ENCODE measurements at places on chromosomes 6 and 20.

GRCh38 chr20:34112600-34113101 lies 608 bp upstream of the EIF2S2 start:
- no peak for DNase-seq

DNA sequence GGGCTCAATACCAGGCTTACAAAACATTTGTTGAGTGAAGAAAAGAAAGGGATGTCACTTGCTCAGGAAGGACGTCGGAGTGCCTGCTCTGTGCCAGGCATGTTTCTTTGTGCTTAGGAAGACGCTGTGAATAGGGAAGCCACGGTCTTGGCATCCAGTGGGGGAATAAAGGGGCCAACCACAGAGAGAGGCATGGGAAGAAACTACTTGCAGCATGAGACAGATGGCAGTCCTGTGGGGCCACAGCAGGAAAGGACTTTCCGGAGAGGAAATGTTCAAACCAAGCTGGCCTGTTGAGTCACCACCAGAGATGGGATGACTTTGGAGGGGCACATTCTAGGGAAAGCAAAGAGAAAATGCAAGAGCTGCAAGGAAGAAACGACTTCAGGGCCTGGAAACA lies 173.2 kb downstream of the CDH26 start:
- DNase-seq = no peak

DNA sequence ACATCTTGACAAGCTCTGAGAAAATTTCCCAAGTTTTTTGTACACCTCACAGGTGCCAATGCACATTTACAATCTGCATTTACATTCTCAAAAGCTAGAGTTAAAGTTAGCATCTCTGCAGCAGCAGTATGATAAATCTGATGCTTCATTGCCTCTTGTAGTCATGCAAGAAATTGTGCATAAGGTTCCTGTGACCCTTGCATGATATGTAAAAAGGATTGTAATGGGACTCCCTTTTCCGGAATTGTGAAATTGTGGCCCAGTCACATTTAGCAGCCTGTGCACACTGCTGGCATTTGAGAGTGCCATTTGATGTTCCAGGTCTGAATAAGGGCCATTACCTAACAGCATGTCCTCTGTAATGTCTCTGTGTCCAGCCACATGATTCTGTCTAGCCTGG lies 24.1 kb downstream of the HLA-DRB1 start:
- no peak for DNase-seq

DNA sequence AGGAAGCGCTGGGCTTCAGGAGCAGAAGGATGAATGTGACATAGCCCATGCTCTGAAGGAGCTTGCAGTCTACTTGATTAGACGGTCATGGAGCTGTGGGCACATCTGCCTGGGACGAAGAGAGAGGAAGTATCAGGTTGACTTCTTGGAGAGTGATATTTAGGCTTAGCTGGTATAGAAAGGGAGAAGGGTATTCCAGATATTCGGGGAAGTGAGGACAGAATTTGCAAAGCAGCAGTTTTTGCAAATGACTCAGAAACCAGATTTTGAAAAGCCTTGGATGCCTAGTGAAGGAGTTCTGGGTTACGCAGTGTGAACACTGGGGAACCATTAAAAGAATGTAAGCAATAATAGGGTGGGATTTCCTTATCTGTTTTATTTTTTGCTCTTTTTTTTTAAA lies 60.7 kb downstream of the EYA4 start:
- DNase-seq = no peak

DNA sequence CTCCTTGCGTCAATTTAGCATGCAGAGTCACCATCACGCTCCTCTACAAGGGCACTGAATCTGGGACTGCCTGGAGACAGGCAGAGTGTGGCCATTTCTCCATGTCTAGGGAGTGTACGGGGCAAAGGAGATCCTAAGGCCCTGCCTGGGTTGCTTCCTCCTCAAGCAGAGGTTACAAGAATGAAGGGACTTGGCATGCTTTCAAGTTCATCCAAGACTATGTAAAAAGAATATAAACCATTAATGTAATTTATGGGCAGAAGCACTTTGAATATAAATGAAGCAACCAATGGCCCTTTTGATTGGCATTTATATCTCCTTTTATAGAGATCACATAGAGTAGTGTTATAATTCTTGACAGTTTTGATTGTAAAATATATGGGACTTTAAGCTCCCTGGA lies 137.5 kb downstream of the BTBD3 start:
- no peak for DNase-seq

DNA sequence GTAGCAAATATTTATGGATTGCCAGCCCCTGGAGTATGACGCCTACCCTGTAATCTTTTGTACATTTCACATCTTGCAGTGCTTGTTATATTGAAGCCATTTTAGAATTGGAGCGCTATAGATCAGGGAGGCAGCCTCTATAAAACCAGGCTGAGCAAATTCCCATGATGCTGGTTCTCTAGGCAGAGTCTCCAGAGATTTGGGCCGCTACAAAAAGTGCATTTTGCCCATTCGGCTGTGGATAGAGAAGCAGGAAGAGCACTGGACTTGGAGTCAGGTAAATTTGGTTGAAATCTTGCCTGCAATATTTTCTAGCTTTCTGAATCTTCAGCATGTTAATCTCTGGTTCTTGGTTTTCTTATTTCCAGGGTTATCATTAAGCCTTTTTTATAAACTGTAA lies 2.0 kb downstream of the YWHAB start:
- no peak for DNase-seq

DNA sequence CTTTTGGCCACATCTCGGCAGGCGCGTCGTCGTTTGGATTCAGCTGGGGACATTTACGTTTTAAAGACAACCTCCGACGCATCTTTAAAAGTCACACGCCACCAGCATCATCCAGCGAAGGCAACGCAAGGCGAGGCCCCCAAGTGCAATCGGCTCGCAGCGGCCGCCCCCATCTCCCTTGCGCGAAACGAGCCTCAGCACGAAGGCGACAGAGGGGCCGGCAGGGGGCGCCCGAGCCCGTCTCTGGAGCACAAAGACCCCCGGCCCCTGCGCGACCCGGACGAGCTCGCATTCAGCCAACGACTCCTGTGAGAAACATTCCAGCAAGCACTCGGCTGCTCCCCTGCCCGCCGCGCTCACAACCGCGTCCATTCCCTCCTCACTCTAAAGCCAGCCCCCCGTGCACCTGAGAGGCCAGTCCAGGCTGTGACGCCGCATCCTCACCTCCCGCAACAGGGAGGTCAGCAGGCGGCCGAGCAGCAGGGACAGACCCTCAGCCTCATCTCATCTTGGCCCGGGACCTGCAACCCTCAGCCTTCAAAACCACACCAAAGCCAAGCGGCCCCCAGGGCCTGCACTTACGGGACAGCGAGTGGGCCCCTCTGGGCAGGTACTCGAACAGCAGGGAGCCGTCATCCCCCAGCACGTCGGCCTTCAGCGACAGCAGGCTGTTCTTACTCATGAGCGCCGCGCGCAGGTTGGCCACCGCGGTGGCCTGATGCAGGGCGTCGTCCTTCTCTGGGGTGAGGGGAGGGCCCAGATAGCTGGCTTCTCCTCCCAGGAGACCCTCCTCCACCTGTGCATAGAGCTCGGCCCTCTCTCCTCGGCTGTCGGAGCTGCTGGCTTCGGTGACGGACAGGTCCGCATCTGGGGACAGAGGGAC lies 35.8 kb downstream of the SLC2A4RG start:
- peak; percentile 32 for DNase-seq

- peak; percentile 65 for DNase-seq
These were observed 1.1 kb downstream of the AMD1 start for GRCh38 chr6:110875548-110876169.

- DNase-seq = no peak
These were observed 36.5 kb downstream of the TAB2 start for GRCh38 chr6:149354009-149354408.

GRCh38 chr6:164455835-164456234 lies 853.6 kb downstream of the C6orf118 start:
- DNase-seq = no peak

GRCh38 chr6:136822046-136822375 lies 381 bp upstream of the PEX7 start:
- DNase-seq = peak; percentile 12
